Activated T-cell treated with anti-CD3 and anti-CD28 coated beads, Interleukin-2, amount 50 U/mL, for 24 hours (primary cell): ENCODE measurements at places on chromosomes 7 and 10.

DNA sequence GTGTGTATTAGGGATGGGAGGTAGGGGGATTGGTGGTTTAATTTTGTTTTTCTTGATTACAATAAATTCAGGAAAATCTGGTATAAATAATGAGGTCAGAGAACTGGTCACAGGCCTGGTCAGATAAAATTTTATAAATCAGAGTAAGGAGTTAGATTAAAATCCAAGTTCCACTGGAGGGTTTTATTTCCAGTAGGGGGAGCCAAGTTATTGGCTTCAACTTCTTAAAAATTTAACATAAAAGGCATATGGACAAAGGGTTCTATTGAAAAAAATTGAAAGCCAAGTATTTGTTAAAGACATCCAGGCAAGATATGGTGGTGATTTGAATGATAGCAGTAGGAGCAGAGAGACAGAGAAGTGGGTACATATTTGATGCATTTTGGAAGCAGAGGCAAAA, 763.3 kb downstream of the SORCS1 start:
- no peak for DNase-seq

DNA sequence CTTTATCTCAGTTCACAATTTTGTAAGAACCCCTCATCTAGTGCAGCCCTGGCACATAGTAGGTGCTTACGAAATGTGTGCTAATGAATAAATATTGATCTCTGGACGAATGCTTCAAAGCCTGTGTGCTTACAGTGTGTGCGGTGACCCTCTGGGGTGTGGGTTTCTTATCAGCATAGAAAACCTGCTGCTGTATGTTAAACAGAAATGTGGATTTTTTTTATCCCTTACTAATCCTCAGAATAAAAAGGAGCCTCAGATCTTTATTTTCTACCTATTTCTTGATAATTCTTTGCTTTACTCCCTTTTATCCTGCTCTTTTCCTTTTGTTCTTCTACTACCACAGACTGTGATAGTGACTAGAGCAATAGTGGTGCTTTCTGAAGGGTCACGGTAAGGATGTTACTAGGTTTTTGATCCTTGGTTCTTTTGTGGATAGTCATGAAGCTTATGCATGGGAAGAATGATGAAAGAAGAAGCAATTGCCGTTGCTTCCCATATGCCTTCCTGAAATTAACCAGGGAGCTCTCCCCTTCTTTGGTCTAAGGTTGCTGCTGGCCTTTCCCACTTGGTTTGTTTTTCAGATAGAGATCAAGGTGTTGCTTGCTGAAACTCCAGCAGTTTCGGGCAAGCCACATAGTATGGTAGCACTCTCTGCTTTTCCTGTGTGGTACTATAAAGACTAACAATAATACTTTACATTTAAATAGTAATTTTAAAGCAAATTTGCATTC, 44.7 kb downstream of the SPAG6 start:
- DNase-seq: no peak

DNA sequence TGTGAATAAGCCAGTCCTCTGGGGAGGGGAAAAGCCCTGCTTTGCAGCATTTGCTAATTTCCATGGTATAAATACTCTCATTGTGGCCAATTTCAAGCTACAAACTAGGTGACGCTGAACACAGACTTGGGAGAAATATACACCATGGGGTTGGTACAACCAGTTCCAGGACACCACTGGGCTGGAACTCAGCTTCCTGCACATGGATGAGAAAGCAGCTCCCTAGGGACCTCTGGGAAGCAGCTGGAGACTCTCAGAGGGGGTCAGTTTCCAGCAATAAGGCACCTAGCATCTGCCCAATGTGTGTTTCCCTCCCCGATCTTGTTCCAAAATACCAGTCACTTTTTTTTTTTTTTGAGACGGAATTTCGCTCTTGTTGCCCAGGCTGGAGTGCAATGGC, 56.8 kb upstream of the WDR11 start:
- no peak for DNase-seq

DNA sequence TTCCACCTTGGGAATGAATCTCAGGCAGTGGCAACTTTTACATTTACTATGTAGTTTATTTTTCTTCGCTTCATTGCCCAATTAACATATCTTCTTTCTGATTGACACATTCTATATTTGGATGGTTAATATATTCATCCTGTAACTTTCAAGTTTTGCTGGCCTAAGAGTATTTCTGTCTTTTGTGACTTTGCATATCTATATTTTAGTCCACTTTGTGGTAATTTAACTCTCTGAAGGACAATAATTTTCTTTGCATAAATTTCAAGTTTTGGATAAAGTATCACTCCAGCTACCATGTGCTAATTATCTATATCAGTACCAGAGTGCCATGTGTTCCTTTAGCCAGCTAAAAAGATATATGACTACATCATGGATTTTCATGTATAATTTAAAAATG, 151.5 kb upstream of the KAT6B start:
- no peak for DNase-seq

DNA sequence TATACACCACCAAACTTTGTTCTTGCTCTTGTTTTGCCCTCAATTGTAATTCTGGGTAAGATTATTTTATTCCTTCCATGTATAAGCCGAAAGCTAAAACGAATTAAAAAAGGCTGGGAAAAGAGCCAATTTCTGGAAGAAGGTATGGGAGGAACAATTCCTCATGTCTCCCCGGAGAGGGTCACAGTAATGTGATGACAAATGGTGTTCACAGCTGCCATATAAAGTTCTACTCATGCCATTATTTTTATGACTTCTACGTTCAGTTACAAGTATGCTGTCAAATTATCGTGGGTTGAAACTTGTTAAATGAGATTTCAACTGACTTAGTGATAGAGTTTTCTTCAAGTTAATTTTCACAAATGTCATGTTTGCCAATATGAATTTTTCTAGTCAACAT, 12.5 kb upstream of the CFAP69 start:
- no peak for DNase-seq
